K562 (cell line): ENCODE measurements at places on chromosomes 4 and X.

- DNase-seq, result no peak
These were observed 213.7 kb downstream of the AFAP1 start for GRCh38 chr4:7725951-7726350.

- no peak for DNase-seq
These were observed 136.6 kb downstream of the ARSF start for GRCh38 chrX:3177851-3178250.

GRCh38 chr4:8353158-8353669 lies 83.7 kb downstream of the HTRA3 start:
- DNase-seq, result no peak

DNA sequence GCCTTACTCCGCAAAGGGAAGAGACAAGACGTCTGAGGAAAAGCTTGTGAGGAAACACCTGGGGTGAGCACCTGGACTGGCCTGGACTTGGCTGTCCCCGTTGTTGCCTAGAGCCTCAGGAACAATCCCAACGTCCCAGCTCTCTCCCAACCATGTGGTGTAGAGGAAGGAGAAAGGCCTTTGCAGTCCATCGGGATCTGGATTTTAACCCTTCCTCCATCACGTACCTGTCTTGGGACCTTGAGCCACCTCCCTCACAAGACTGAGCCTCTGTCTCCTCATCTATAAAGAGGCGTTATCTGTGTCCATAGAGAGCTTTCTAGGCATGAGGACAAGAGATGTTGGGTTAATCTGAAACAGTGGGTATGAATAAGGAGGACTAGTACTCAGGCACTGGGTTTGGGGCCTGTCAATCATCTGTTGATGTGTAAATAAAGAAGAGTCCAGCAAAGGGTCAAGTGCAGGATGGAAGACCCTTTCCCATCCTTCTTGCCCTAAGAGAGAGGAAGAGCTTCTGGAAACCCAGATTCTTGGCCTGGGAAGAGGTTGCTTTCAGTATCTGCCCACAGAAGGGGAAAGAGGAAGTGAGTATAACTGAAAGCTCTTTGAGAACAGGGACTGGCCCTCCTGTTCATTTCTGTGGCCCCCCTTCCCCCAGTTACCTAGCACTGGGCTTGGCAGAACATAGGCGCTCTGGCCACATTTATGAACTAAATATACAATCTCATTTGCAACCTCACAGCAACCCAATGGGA lies 137.1 kb downstream of the PJA1 start:
- no peak for DNase-seq

DNA sequence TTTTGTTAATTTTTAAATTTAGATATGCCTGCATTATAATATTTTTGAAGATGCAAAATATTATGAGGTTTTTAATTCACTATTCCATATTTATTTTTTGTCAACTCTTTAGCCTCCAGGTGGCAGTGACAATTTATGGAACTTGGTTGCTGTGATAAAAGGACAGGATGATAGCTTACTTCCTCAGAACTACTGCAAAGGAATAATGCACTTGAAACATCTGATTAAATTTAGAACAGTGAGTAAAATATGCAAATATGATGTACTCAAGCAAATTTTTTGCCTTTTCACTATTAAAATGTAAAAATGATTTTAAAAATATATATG lies 45.1 kb downstream of the SPATA4 start:
- DNase-seq, result no peak

- DNase-seq, result no peak
These were observed 104.4 kb downstream of the WDFY3 start for GRCh38 chr4:84862064-84862463.

DNA sequence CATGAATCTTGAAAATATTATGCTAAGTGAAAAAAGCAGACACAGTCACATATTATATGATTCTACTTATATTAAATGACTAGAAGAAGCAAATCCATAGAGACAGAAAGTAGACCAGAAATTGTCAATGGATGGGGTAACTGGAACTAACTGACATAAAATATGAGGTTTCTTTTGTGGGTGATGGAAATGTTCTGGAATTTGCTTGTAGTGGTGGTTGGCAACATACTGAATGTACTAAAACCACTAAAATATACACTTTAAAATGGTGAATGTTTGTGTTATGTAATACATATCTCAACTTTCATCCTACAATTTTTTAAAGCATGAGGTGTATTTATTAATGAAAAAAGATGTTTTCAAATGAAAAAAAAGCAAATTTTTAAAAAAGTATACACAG lies 14.7 kb downstream of the CNOT6L start:
- DNase-seq, result no peak

- DNase-seq, result no peak
These were observed 597.2 kb upstream of the GNPDA2 start for GRCh38 chr4:45323453-45324058.

DNA sequence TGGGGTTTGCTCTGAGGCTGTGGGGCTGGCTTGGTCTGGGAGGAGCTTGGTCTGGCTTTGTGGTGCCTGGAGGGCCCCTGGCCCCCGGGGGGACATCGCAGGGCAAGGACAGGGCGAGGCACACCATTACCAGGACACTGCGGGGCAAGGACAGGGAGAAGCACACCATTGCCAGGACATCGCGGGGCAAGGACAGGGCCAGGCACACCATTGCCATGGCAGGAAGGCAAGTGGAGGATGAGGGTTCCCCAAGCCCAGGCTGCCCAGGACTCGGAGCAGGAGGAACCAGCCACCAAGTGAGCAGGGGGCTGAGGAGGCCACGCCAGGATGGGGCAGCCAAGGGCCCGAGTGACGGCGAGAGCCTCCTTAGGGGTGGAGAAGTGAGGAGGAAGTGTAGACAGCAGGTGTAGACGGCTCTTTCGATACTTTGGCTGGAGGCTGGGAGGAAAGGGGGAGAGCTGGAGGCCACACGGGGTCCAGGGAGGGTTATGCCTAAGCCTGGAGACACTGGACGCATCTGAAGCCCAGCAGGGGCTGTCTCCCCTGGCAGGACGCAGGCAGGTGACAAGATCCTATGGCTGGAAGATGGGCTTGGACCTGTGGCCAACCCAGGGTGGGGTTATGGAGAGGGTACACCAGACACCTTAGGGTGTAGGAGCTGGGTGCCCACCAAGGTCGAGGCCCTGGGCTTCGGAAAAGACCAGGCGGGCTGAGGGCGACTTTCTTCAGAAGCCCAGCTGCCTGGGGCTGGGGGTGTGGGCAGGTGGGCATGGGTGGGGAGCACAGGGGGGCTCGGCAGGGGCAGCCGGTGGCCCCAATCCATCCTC lies 7.3 kb downstream of the NKX1-1 start:
- DNase-seq, result no peak

DNA sequence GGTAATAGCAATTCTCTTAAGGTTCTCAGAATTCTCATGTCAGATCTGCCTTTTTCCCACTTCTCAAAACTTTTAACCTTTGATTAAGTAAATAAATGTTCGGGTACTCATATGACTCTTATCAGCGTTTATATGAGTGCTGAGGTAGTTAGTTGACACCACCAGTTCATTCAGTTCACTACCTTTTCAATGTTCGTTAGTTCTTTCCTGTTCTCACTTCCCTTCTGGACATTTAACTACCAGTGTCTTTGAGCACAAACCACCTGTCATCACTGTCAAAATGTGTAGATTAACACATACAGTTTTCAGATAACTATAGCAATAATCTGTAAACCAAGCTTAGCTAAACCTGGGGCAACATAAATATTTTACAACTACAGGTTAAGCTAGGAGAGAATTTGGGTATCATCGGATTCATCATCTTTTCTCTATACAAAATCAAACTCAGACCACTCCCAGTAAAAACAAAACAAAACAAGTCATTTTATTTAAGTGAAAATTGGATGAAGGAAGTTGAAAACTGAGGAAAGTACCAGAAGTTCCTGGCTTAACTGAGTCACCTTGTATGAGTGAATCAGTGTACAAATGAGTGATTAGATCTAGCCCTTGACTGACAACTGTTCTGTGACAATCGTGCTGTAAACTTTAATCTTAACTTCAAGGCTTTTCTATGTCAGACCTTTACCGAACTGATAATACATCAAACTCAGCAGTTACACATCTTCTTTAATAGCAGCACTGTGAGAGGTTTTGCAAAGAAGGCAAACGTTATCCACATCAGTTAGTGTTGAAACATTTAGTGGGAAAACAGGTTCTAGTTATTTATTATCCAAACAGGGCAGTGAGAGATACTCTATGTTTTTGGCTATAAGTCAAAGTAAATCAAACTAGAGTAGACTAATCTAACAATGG lies 41.9 kb downstream of the ARHGEF38 start:
- DNase-seq, result no peak

DNA sequence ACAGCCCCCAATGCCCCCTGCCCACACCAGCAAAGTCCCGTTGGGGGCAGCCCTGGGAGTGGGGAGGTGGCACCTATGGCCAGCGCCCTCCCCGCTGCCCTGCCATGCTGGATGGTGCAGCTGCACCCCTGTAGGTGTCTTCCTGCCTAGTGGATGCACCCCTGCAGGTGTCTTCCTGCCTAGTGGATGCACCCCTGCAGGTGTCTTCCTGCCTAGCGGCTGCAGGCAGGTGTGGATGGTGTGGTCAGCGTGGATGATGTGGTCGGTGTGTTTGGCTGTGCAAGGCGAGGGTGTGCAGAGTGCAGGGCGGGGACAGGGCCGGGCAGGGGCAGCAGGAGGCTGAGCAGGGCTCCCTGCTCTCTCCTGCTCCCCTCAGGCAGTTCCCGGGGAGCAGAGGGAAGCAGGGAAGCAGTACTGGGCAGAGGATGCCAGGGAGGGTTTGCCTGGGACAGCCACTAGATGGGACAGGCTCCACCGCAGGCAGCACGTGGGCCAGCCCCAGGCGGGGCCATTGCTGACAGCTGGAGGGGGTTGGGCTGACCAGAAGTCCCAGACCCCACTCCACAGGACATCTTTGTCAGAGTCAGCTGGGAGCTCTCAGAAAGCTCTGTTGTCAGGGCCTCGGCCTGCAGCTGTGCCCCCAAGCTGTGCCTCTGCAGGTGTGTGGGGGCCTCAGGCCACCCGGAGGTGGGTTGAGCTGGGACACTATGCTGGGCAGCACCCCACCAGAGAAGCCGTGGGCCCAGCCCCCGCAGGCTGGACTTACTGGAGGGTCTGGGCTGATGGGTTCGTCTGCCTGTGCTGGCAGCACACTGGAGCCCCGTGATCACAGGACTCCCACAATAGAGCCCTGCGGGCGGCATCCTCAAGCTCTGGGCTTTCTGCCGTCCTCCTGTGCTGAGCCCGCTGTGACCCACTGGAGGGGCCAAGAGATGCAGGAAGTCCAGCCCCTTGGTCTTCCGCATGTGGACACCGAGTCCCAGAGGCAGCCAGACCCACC lies 23.7 kb downstream of the DOK7 start:
- no peak for DNase-seq

DNA sequence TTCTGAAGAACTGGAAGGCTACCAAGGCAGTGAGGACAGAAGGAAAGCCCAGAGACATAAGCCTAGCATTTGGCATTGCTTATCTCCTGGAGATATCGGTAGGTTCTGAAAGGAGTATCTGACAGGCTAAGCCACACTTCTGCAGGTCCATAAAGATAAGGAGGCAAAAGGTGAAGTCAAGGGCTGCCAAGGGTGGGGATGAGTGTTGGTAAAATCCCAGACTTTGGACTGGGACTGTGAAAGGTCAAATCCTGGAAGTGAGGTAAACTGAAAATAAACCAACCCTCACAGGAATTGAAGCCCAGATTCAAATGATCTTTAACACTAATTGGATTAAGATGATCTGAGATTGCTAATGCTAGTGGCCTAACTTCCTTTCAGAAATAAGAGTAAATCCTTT lies 27.4 kb downstream of the GK start:
- DNase-seq, result no peak

DNA sequence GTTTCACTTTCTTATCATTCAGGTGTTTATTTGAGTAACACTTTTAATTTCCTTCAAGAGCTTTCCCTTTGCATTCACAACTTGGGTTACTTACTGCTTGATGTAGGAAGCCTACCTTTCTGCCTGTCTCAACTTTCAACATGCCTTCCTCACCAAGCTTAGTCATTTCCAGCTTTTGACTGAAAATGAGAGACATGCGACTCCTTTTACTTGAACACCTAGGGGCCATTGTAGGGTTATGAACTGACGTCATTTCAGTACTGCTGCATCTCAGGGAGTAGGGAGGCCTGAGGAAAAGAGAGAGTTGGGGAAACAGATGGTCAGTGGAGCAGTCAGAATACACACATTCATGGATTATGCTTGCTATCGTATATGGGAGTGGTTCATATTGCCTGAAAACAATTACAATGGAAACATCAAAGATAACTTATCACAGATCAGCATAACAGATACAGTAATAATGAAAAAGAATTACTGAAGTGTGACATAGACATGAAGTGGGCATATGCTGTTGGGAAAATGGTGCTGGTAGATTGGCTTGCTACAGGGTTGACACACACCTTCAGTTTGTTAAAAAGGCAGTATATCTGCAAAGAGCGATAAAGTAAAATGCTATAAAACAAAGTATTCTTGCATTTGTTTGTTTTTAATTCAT lies 25.7 kb downstream of the USP53 start:
- DNase-seq, result peak; percentile 10

DNA sequence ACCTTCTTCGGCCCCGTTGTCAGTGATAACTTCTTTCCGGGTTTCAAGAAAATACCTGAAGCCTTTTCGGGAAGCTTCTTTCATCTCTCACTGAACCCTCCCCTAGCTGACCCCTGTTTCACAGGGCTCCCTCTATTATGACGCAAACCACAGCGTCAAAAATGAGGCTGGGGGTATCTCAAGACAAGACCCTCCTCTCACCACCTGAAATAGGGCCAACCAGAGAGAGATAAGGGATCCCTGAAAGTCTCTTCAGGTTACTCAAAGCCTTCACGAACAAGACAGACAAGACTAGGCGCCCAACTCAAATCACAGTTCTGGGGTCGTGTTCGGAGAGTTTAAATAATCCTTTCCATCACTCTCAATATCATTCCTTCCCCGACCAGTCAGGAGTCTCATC lies 1.2 kb downstream of the PHF8 start:
- no peak for DNase-seq

DNA sequence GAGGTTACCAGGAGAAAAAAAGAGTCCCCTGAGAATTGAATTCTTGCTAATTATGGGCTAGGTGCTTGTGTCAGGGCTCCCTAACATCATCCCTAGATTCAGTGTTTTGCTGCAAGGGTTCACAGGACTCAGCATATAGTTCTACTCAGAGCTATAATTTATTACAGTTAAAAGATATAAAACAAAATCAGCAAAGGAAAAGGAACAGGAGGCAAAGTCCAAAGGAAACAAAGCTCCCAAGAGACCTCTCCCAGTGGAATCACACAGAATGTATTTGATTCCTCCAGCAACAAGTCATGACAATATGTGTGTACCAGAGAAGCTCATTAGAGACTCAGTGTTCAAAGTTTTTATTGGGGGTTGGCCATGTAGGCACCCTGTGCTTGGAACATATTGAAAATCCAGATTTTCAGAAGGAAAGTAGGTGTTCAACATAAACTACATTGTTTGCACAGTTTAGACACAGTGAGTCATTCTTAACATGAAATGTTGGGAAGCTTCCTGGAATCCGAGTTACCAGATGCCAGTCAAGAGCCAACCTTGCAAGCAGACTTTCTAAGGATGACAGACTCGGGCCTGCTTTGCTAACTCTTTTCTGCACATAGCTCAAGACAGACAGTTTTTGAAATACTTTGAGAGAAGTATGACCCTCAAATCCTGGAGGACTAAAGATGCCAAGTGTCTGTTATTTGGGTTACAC lies 311.3 kb upstream of the EMCN start:
- no peak for DNase-seq
